Anterior cingulate cortex (tissue), 58 donors: ENCODE measurements at places on chromosomes 4 and X.

DNA sequence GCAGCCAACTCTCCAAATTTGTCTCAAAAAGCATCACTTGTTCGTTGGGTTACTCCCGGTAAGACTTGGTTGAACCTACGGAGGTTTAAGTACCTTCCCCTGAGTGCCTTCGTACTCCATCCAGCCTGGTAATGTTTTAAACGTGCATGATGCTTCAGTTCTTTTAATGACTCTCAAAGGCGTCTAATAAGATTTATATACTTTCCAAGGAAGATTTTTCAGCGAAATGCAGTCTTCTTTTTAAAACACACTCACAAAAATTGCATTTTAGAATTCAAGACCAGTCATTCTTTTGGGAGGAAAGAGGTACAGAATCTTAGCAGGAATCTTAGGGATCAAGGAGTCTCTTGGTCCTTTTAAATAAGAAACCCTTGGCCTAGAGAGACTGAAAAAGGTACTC, 430 bp upstream of the TRPC3 start:
- DNase-seq: no peak

- DNase-seq: peak; percentile 1
These were observed 98.2 kb upstream of the PRKX start for GRCh38 chrX:3811331-3812311.

DNA sequence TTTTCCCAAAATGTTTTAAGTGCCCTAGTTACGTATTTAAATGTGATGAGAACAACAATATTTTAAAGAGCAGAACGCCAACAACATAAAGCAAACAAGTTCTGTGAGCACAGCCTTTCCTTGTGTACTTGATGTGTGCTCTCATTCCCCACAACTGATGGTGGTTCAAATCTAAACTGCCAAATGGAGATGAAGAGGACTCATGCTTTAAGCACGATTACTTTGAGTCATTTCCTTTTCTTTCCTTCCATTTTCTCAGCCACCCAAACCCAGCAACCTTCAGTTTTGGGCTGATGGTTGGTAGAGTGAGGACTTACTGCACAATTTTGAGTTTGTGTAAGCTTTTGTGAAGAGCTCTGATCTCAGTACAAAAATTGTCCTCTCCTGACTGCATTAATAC, 1.7 kb downstream of the NSD2 start:
- DNase-seq: no peak

GRCh38 chr4:56118055-56118454, 169.3 kb downstream of the CEP135 start:
- no peak for DNase-seq

- DNase-seq: no peak
These were observed 6.7 kb downstream of the EPGN start for GRCh38 chr4:74314944-74315343.

- no peak for DNase-seq
These were observed 34.0 kb downstream of the ELF2 start for GRCh38 chr4:139142980-139143379.

- DNase-seq: no peak
These were observed 19.5 kb downstream of the SMAD1 start for GRCh38 chr4:145501051-145501660.

- no peak for DNase-seq
These were observed 65.0 kb upstream of the FMR1 start for GRCh38 chrX:147846676-147847075.

- no peak for DNase-seq
These were observed 234.2 kb downstream of the RAPGEF2 start for GRCh38 chr4:159337041-159337440.

GRCh38 chrX:96407072-96407471, 277.6 kb upstream of the DIAPH2 start:
- DNase-seq: no peak

GRCh38 chr4:168609369-168609768, 112.5 kb downstream of the PALLD start:
- no peak for DNase-seq

DNA sequence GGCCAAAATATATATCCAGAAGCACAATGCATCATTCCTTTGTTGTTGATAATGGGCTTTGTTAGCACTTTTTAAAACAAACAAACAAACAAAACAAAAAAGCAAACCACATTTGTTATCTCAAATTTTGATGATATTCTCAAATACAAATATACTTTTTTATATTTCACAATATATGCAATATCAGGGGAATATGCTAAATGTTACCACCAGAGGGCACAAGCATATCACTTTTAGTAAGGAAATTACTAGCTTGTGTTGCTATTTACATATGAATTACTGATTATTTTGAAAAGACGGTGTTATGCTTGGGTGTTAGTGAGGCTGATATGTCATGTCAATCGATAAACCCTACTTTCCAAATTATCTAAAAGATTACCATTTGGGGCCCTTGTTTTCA, 29.1 kb downstream of the RIPPLY1 start:
- DNase-seq: no peak

GRCh38 chr4:6566391-6567190, 8.4 kb upstream of the MAN2B2 start:
- DNase-seq: no peak

DNA sequence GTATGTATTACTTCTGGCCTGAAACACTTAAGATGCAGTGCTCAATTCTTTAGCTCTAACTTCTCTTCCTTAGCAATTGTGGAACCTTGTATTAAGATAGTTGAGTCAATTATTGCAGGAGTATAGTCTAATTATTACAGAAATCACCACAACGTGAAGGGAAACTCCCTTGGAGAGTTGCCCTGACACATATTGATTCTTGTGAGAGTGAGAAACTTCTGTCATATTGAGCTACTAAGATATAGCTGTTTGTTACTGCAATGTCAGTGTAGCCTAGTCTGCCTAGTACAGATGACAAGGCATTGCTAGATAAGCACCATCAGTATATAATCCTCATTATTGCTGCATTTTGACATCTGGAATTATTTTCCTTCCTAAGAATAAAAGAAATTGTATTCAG, 82.7 kb upstream of the TEX13C start:
- DNase-seq: no peak

DNA sequence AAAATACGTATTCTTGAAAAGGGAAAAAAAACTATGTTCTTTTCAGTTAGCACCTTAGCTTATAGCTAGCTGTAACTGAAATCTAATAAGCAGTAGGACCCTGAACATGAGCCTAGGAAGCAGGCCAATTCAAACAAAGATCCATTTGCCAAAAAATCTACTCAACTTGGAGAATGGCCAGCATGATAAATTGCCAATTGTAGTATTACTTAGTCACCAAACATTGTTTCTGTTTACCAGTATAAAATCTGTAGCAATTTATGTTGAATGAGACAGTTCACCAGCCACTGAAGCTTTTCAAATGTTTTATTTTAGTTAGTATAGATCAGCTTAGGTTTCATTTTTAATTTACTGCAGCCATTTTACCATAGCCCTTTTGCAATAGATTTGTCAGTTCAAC, 323.6 kb upstream of the DIPK2B start:
- no peak for DNase-seq

- DNase-seq: no peak
These were observed 76.0 kb downstream of the NR3C2 start for GRCh38 chr4:148366251-148366650.

DNA sequence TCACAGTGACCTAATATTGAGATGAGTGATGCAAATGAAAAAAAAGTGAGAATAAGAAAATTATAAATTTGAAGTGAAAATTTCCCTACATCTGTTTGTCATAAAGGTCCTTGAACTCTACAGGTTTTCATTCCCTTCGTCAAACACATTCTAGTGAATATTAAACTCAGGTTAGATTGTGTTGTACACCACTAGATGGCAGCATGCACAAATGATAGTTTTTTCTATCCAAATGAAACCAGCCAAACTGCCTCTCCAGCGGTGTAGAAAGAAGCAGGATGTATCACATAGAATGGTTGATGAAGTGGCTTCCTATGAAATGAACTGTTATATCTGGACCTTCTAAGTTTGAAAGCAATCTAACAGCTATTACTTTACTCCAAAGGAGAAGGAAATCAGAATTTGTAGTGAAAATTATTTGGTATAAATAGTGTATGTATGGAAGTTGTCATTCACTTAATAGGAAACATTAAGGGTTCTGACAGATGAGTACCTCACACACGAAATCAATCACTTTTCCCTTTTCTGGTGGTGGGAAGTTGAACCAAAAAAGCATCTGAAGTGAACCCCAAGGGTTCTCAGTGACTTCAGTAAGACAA, 382.7 kb downstream of the UNC5C start:
- DNase-seq: peak; percentile 37

DNA sequence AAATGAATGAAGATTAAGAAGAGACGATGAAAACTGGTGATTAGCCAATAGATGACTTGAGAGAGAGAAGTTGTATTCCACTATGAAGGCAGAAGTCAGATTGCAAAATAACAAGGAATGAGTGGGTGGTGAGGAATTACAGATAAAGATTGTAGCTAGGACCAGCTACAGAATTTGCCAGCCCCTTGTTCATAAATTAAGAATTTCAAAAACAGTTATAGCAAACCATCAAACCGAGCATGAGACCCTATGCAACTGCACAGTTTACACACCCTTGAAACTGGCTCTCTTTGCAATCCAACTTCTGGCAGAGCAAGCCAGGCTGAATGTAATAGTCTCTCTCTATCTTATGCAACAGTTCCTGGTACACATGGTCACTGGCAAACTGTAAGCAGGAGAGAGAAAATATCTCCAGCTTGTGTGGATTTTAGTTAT, 35.2 kb downstream of the STAP1 start:
- DNase-seq: no peak

DNA sequence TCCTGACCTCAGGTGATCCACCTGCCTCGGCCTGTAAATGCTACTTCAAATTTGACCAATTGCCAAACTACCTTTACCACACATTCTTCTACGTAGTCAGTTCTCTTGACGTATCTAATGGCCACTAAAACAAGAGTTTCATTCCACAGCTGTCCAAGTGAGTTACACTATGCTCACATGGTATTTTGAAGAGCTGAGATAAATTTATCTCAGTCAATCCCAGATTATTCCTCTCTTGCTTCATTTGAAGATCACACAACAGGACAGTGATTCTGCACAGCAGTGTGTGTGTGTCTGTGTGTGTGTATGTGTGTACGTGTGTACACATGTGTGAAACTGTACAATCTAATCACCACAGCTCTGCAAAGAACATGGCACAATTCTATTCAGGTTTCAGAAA, 133.4 kb downstream of the APBB2 start:
- DNase-seq: no peak

DNA sequence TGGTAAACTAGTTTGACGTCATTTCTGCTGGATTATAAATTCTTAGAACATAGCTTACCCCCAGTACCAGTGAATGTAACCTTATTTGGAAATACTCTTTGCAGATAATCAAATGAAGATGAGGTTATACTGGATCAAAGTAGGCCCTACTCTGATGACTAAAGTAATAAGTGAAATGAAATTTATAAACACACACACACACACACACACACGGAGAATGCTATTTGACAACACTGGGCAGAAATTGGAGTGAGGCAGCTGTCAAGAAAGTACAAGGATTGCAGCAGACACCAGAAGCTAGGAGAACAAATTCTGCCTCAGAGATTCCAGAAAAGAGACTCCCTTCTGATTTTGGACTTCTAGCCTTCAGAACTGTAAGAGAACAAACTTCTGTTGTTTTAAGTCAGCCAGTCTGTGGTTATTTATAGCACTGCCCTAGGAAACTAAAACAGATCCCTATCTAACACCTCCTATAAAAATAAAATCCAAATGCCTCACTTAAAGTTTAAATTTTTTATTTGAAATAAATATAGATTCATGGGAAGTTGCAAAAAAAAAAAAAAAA, 448.6 kb downstream of the PCDH18 start:
- DNase-seq: no peak

GRCh38 chr4:19256823-19257222, 994.9 kb upstream of the SLIT2 start:
- DNase-seq: no peak

DNA sequence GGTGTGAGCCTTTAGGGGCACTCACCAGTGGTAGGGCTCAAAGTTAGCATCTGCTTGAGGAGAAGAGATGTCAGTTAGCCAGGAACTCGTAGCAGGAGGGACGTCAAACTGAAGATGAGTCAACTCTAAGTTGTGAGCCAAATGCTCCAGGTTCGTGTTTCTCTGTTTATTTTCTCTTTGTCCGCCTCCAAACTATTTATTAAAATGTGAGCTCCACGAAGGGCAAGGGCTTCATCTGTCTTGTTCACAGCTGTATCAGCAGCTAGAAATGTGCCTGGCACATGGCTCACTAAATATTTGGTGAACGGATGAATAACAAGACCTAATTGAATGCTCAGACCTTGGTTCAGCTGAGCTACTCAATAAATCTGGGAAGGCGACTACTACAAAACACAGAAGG, 248.9 kb downstream of the BCOR start:
- no peak for DNase-seq

DNA sequence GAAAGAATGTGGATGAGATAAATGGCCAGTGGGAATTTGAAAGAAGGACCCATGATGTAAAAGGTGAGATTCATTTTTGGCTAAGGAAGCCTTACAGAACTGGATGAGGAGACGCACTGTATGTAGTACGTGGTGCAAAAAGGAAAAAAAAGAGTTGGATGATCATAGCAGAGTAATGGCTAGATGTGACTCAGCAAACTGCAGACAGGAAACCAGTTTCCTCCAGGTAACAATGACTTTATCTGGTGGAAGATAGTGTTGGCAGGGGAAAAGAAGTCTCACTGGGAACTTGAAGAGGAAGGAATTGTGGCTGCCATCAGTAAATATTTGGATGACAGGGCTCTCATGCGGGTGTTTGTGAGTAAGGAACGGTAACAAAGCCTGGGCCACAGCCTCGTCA, 243.2 kb downstream of the CPE start:
- no peak for DNase-seq

GRCh38 chrX:120781403-120781802, 94.3 kb downstream of the CT47B1 start:
- no peak for DNase-seq

DNA sequence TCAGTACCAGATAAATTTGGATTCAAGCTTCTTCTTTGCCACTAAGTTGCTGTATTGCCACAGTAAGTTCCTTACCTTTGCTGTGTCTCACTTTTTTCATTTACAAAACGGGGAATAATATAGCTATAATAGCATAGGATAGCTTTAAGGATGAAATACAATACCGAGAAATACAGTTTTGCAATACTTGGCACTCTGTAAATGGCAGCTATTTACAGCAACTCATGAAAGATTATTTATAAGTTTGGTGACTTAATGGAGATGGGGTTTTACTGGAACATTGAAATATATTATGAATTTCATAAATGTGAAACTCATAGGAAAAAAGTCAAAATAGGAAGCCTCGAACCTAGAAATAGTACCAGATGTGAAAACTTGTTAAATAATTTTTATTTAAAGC, 27.6 kb downstream of the ANXA10 start:
- DNase-seq: no peak

GRCh38 chr4:2930135-2930757, 33.0 kb downstream of the NOP14 start:
- no peak for DNase-seq

DNA sequence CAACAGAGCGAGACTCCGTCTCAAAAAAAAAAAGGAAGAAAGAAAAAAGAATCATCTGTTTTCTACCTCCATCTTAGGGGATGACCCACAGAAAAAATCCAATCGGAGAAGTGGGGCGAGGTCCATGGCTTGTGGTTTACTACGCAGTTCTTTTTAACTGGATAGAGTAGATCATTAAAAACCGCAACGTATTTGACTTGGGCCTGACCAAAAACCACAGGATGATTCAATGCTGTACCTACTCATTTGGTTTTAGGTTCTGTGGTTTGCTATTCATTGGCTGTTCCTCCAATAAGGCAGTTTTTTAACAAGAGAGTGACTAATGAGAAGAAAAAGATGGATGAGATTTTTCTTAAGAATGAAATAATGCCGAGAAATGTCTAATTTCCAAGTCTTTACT, 83.7 kb downstream of the FREM3 start:
- DNase-seq: no peak

- DNase-seq: no peak
These were observed 129.1 kb downstream of the CBR4 start for GRCh38 chr4:168880811-168881595.
